Hepatocyte (in vitro differentiated cells): ENCODE measurements at places on chromosomes 12 and 14. TPM values are rescaled to one million over a fixed set of nuclear protein-coding genes. Genes with fewer than 3 reads are reported as not detected.

GALNT9 gene
- total RNA-seq = 2.2 and 3.9 TPM in 2 replicates

TC2N gene
- total RNA-seq = 72.6 and 77.2 TPM in 2 replicates

GRCh38 chr14:72614365-72614764 lies 279.5 kb downstream of the DPF3 start:
- no peak for DNase-seq
- H3K4me1 ChIP-seq = peaks cover 3% of the 10 kb centered on the region
- H3K36me3 ChIP-seq = no peaks in the 10 kb centered on the region
- H3K27ac ChIP-seq = no peak overlapping the region
- H3K27me3 ChIP-seq = no peaks in the 10 kb centered on the region

GRCh38 chr14:30748343-30748742 lies 126.0 kb upstream of the COCH start:
- H3K27ac ChIP-seq = no peak overlapping the region
- no peak for DNase-seq
- H3K4me3 ChIP-seq = no peak overlapping the region

GRCh38 chr14:64612971-64613666 lies 63.4 kb downstream of the PPP1R36 start:
- H3K27me3 ChIP-seq = no peaks in the 10 kb centered on the region
- H3K27ac ChIP-seq = no peak overlapping the region
- no peaks in the 10 kb centered on the region for H3K36me3 ChIP-seq

THTPA gene
- 13.5 and 20.4 TPM in 2 replicates for total RNA-seq

GRCh38 chr14:90521084-90521929 lies 124.5 kb downstream of the CALM1 start:
- no peak overlapping the region for H3K27ac ChIP-seq
- no peaks in the 10 kb centered on the region for H3K36me3 ChIP-seq
- H3K4me3 ChIP-seq = no peak overlapping the region

DNA sequence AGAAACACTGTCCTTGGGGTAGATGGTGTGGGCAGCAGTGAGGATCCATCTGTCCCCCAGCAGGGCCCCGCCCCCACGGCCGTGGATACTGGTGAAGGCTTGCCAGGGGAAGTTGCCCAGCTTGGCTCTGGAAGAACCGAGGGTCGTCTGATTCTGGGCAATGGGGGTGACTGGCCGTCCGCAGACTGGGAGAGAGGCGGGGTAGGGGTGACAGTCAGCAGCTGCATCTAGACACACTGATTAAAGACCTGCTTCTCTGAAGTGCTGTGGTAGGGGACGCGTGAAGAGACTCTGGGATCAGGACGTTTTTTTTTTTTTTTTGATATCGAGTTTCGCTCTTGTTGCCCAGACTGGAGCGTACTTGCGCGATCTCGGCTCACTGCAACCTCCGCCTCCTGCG lies 4.7 kb upstream of the C1R start:
- H3K27ac ChIP-seq = no peak overlapping the region
- no peak for DNase-seq
- H3K36me3 ChIP-seq = no peaks in the 10 kb centered on the region
- no peak overlapping the region for H3K4me3 ChIP-seq
- H3K27me3 ChIP-seq = no peaks in the 10 kb centered on the region

DNA sequence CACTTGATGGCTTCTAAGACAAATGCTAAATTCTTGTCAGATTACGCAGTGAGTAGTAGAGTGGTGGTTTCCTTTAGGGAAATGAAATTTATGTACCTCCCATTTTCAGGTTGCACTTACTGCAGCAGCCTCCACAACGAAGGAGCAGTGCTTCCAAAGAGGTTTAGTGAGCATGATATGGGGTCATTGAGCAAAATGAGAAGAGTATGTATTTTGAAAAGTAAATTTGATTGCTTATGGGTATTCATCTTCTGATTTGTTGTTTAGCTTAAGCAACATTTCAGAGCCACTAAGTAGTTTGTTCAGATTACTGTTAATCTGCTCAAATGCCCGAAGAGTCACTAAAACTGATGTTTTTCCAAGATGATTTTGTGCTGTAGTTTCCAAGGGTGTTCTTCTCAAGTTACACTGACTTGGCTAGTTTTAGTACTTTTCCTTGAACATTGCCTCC lies 493.6 kb downstream of the PCNX1 start:
- no peak overlapping the region for H3K27ac ChIP-seq
- no peak for DNase-seq
- no peaks in the 10 kb centered on the region for H3K36me3 ChIP-seq
- H3K27me3 ChIP-seq = no peaks in the 10 kb centered on the region
- no peaks in the 10 kb centered on the region for H3K4me1 ChIP-seq

KRT79 gene
- 0.07 TPM in 1 of 2 replicates, not detected in the other for total RNA-seq

GRCh38 chr12:7512553-7512952 lies 9.0 kb upstream of the CD163 start:
- peak; percentile 77 for DNase-seq
- peak overlapping the region; percentile 49 for H3K27ac ChIP-seq
- no peaks in the 10 kb centered on the region for H3K4me1 ChIP-seq
- H3K27me3 ChIP-seq = no peaks in the 10 kb centered on the region
- H3K4me3 ChIP-seq = no peak overlapping the region

GRCh38 chr12:41045509-41045908 lies 142.6 kb upstream of the PDZRN4 start:
- H3K4me1 ChIP-seq = no peaks in the 10 kb centered on the region
- H3K27me3 ChIP-seq = no peaks in the 10 kb centered on the region
- no peaks in the 10 kb centered on the region for H3K36me3 ChIP-seq
- no peak for DNase-seq
- H3K27ac ChIP-seq = no peak overlapping the region

DNA sequence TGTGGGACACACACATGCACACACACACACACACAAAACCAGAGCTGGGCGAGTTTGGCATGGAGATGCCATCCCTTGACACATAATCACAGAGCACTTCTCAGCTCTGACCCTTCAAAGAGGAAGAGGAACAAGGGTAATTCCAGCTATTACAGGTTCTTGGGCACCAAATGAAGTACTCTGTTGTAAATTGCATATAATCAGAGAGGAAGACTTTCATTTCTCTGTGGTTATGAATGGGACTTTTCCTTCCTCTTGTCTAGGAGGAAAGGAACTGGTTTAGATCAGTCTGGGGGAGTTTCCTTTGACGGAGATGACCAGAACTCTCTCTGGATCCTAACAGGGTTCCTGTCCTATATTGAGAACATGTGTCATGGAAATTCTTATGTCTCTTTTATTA lies 26.4 kb upstream of the FGF6 start:
- H3K27ac ChIP-seq = no peak overlapping the region
- no peaks in the 10 kb centered on the region for H3K36me3 ChIP-seq
- peaks cover 13% of the 10 kb centered on the region for H3K27me3 ChIP-seq
- DNase-seq = no peak

DNA sequence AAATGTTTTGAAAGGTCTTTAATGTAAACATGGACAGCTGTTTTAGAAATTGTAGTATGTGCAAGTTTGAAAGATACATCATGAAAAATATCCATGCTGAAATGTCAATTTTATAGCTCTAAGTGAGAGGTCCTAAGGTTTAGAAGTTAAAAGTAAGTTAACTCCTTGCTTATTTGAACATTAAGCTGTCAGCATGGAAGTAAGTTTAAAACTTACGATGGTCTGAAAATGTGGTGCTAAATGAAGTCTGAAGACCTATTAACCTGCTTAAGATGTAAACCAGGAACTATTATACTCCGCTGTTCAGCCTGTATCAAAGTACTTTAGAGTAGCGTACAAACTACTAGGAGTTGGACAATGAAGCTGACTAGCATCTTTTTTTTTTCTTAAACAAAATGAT lies 1082.4 kb downstream of the TMTC2 start:
- no peaks in the 10 kb centered on the region for H3K36me3 ChIP-seq
- no peak overlapping the region for H3K27ac ChIP-seq
- H3K4me3 ChIP-seq = no peak overlapping the region

KIF5A gene
- total RNA-seq = 0.03 and 0.16 TPM in 2 replicates

TAS2R50 gene
- total RNA-seq = 1.5 and 2.0 TPM in 2 replicates

GRCh38 chr12:130424858-130425697 lies 87.4 kb downstream of the PIWIL1 start:
- H3K4me3 ChIP-seq = no peak overlapping the region
- H3K4me1 ChIP-seq = no peaks in the 10 kb centered on the region
- no peak for DNase-seq
- no peaks in the 10 kb centered on the region for H3K36me3 ChIP-seq
- H3K27me3 ChIP-seq = no peaks in the 10 kb centered on the region

DNA sequence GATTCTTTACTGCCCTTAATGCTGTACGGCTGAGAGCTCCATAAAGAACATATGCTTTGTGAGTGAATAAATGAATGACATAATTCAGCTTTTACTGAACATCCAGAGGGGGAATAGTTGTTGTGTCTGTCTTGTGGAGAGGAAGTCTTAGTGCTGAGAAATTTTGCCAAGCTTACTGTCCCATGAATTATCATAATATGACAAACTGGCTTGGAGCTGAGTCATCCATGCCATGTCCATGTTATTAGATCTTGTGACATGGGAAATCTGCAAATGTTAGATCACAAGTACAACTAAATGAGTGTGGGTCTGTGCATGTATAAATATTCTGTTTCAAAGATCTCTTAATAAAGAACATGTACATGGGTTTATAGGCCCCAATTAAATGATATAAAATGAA lies 350.4 kb downstream of the BMP4 start:
- H3K27ac ChIP-seq = no peak overlapping the region
- H3K4me3 ChIP-seq = no peak overlapping the region
- DNase-seq = no peak
- H3K27me3 ChIP-seq = no peaks in the 10 kb centered on the region
- H3K4me1 ChIP-seq = no peaks in the 10 kb centered on the region

C12orf60 gene
- total RNA-seq = 1.5 and 2.3 TPM in 2 replicates

DNA sequence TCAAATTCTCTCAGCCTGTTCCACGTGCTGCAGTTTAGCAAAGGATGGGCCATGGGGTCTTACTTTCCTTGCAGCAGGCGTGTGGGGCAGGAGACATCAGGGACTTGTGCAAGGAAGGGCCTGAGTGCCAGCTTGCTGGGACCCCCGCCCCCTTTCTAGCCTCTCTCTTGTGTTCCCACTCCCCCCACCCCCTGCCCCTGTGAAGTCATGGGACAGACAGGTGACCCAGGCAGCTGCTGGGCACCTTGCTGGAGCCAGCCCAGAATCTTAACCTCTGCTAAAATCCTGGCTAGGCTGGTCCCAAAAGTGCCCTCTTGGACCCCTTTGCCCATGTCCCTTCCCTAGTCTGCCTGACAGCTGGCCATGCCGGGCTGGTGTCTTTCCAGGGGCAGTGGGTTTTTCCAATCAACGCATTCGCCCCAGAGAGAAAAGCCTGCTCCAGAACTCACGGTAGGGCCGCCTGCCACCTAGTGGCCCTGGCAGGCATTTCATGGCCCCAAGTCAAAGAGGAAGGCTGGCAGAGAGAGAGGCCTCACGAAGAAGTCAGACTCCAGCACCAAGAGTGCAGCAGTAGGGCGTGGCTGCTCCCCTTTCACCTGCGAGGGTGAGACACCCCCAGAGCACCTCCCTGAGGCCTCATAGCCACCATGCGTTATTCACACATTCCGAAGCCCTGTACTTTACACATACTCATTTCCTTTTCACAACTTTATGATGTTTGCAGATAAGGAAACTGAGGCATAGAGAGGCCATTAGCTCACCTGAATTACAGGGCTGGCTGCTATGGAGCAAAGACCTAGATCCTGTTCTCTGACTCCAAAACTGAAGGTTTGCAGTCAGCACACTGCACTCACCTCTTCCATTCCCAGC lies 67.4 kb downstream of the LGMN start:
- no peaks in the 10 kb centered on the region for H3K27me3 ChIP-seq
- peak; percentile 86 for DNase-seq
- no peak overlapping the region for H3K4me3 ChIP-seq
- peaks cover 3% of the 10 kb centered on the region for H3K4me1 ChIP-seq
- no peaks in the 10 kb centered on the region for H3K36me3 ChIP-seq
- H3K27ac ChIP-seq = peak overlapping the region; percentile 60

CCDC177 gene
- total RNA-seq = 0.23 TPM in 1 of 2 replicates, not detected in the other

GRCh38 chr12:107411792-107412535 lies 273.6 kb upstream of the PWP1 start:
- H3K4me1 ChIP-seq = no peaks in the 10 kb centered on the region
- H3K27me3 ChIP-seq = no peaks in the 10 kb centered on the region
- no peak overlapping the region for H3K4me3 ChIP-seq
- no peak overlapping the region for H3K27ac ChIP-seq

DNA sequence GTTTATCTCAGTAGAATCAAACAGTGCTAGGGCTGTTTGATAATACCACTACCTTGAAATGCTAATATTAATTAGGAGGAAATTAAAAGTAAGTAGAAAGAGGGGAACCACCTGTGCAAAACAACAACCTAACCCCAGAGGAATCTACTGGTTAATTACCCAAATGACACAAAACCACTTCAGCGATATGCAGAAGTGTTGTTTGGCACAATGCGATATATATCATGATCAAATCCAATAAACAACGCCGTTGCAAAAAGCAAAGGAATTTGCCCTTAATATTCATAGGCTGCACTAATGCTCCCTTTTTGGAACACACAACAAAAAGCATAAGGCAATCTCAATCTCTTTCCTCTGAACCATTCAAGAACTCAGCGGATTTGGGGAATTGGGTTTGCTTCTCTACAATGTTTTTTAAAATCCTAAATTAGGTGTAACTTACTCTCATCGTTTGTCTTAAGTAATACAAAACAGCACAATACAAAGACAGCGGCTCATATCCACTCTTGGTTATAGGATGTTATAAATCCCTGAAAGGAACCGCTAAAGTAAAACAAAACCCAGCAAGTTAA lies 1.5 kb downstream of the MAP4K5 start:
- peak overlapping the region; percentile 99 for H3K27ac ChIP-seq
- no peaks in the 10 kb centered on the region for H3K36me3 ChIP-seq
- peaks cover 20% of the 10 kb centered on the region for H3K4me1 ChIP-seq
- H3K27me3 ChIP-seq = no peaks in the 10 kb centered on the region
- H3K4me3 ChIP-seq = peak overlapping the region; percentile 94
- no peak for DNase-seq

- H3K36me3 ChIP-seq = no peaks in the 10 kb centered on the region
- H3K27me3 ChIP-seq = no peaks in the 10 kb centered on the region
- peak overlapping the region; percentile 90 for H3K27ac ChIP-seq
- DNase-seq = peak; percentile 13
- H3K4me3 ChIP-seq = peak overlapping the region; percentile 40
- H3K4me1 ChIP-seq = peaks cover 30% of the 10 kb centered on the region
Measured at GRCh38 chr14:67357969-67358354, 1.6 kb downstream of the ATP6V1D start.

GRCh38 chr14:29462772-29463171 lies 464.9 kb downstream of the PRKD1 start:
- H3K27ac ChIP-seq = no peak overlapping the region
- H3K27me3 ChIP-seq = peaks cover 4% of the 10 kb centered on the region
- no peak for DNase-seq
- H3K4me1 ChIP-seq = no peaks in the 10 kb centered on the region

NOS1 gene
- 0.04 TPM in 1 of 2 replicates, not detected in the other for total RNA-seq

GRCh38 chr14:92236243-92236900 lies 86.6 kb upstream of the SLC24A4 start:
- H3K27ac ChIP-seq = no peak overlapping the region
- DNase-seq = no peak
- H3K27me3 ChIP-seq = no peaks in the 10 kb centered on the region
- H3K4me3 ChIP-seq = no peak overlapping the region
- no peaks in the 10 kb centered on the region for H3K36me3 ChIP-seq

IPO4 gene
- total RNA-seq = 18.7 and 19.5 TPM in 2 replicates

GRCh38 chr14:76950055-76951020 lies 78.2 kb downstream of the IRF2BPL start:
- H3K4me1 ChIP-seq = peaks cover 57% of the 10 kb centered on the region
- no peaks in the 10 kb centered on the region for H3K27me3 ChIP-seq
- no peak for DNase-seq
- no peak overlapping the region for H3K4me3 ChIP-seq

SOAT2 gene
- total RNA-seq = 18.9 and 21.8 TPM in 2 replicates

PLXNC1 gene
- total RNA-seq = 17.8 and 23.2 TPM in 2 replicates

GRCh38 chr12:96194576-96194889 lies 358 bp downstream of the ELK3 start:
- no peaks in the 10 kb centered on the region for H3K36me3 ChIP-seq
- H3K27ac ChIP-seq = peak overlapping the region; percentile 76
- H3K27me3 ChIP-seq = no peaks in the 10 kb centered on the region
- DNase-seq = no peak
- H3K4me3 ChIP-seq = peak overlapping the region; percentile 85

AMDHD1 gene
- total RNA-seq = 2.1 and 3.5 TPM in 2 replicates
